Activated T-helper 1 cell treated with anti-CD3 and anti-CD28 coated beads, Interleukin-2, amount 50 U/mL, for 16 hours (primary cell): ENCODE measurements at places on chromosomes 4 and X.

DNA sequence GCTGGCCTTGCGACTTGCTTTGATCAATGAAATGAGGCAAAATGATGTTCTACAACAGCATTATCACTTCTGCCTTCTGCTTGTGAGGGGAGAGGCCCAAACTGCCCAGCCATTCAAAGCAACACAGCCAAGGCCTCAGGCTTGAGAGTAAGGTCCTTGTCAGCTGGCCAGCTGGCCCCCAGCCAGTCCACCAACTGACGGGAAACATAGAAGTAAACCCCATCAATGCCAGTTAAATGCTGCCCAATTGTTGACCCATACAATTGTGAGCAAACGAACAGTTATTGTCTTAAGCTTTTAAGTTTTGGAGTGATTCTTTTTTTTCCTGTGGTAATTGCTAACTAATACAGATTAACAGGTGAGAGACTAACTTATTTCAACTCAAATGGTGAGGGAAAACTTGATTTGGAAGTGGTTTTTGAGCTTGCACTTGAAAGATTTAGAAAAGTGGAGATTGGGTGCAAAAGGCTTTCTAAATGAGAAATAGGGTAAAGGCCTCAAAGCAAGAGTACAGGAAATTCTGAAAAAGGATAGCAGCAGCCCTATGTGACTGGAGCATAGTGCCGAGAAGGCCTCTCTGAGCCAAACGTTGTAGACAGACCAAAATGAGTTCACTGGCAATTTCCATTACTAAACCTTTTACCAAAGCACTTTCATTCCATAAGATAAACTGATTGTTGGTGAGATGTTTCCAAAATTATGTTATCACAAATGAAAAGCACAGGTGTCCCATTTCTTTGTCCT, 66.9 kb downstream of the ARHGEF38 start:
- DNase-seq = no peak

DNA sequence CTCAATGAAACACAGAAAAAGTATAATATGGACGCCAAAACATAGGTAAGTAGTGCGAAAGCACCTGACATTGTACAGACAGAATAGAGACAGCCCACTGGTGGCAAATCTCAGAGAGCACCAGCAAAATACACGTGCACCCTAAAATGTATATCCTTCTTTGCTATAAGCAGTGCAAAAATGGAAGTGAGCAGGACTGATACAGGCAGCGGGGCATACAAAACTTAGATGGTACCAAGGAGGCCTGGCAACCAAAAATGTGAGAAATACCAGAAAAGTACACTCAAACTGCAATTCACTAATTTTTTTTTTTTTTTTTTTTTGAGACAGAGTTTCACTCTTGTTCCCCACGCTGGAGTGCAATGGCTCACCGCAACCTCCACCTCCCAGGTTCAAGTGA, 63.9 kb downstream of the EIF4E start:
- no peak for DNase-seq

DNA sequence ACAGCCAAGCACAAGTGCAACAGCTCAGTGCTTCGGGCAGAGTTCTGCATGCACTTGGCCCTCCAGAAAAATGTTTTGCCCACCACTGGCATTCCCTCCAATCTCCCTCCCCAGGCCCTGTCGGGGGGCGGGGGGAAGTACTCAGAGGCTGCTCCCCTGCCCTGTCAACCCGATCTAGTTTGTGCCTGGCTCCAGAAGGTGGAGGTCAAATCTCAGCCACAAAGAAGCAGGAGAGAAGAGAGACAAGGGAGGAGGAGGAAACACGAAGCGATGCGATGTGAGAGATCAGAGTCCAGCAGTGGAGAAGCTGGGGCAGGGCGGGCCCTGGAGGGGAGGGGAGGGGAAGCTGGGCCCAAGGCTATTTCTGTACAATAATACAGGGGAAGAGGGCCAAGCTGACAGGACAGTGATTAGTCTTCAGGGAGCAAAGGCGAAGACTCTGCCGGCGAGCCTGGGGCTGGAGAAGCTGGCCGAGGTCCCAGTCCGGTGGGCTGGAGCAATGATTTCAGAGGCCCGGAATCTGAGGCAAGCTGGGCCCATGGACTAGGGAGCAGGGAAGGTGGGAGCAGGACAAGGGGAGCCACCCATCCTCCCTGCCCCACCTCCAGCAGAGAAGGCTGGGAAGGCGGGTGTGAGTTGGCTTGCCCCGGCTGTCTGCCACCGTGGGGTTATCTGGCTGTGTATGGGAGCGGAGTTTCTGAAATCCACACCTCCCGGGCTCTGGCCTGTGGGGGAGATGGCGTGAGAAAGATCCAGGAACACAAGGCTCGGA, 167.1 kb downstream of the EFNB1 start:
- DNase-seq = no peak

DNA sequence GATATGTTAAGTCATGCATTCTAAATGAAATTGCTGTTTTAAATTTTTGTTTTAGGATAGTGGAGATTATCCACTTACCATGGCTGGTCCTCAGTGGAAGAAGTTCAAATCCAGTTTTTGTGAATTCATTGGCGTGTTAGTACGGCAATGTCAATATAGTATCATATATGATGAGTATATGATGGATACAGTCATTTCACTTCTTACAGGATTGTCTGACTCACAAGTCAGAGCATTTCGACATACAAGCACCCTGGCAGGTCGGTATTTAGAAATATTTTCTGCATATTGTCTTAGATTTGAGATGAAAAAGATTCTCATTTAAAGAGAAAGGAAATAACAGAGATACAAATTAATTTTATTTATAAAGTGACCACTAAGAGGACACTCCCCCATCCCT, 83.6 kb downstream of the STAG2 start:
- DNase-seq = no peak

DNA sequence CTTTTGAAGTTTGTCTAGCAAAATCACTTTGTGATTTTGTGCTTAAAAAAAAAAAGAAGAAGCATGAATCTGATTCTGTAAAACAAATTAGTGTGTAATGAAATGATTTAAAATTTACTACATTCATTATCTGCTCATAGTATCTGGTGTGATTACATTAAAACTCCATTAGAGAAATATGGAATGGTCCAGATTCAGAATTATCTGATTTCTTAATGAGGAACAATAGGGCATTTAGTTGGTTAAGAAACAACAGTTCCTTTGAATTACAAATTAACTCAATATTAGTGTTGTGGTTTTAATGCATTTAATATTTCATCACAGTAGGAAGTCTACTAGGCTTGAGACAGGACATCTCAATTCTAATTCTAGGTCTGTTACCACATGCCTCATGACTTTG, 57.9 kb upstream of the PDHA1 start:
- no peak for DNase-seq

GRCh38 chr4:1211891-1212545, 36.9 kb downstream of the CTBP1 start:
- no peak for DNase-seq

GRCh38 chr4:38170338-38171169, 210.4 kb downstream of the PTTG2 start:
- DNase-seq = no peak

GRCh38 chr4:176319151-176319703, 539 bp upstream of the SPCS3 start:
- no peak for DNase-seq

GRCh38 chr4:177860171-177860570, 417.9 kb upstream of the AGA start:
- DNase-seq = no peak

GRCh38 chr4:182745237-182745636, 171.9 kb downstream of the DCTD start:
- DNase-seq = no peak

DNA sequence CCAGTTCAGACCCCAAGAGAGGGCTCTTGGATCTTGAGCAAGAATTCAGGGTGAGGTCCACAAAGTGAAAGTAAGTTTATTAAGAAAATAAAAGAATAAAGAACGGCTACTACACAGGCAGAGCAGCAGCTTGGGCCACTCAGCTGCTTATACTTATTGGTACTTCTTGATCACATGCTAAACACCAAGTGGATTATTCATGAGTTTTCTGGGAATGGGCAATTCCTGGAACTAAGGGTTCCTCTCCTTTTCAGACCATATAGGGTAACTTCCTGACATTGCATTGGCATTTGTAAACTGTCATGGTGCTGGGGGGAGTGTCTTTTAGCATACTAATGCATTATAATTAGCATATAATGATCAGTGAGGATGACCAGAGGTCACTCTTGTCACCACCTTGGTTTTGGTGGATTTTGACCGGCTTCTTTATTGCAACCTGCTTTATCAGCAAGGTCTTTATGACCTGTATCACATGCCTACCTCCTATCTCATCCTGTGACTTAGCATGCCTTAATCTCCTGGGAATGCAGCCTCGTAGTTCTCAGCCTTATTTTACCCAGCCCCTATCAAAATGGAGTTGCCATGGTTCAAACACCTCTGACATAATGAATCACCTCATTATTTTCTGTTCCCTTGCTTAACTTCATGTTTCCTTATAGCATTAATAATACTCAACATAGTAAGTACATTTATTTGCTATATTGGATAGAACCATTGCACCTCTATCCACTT, 476.3 kb downstream of the DTHD1 start:
- no peak for DNase-seq

DNA sequence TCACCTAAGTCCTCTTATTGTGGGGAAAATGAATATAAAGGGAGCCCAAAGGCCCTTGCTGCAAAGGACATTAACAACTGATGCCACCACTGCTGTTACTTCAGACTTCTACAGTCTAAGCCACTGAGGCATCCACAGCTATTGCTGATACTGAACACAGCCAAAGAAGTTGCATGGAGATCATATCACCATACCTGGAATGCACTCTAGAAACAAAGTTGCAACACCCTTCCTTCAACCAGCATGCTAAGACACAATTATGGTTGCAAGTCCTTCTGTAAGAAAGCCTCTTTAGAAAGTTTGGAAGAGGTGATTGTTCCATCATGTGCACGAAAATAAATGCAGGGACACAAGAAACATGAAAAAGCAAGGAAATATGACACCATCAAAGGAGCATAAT, 105.7 kb upstream of the SH3RF1 start:
- DNase-seq = no peak

DNA sequence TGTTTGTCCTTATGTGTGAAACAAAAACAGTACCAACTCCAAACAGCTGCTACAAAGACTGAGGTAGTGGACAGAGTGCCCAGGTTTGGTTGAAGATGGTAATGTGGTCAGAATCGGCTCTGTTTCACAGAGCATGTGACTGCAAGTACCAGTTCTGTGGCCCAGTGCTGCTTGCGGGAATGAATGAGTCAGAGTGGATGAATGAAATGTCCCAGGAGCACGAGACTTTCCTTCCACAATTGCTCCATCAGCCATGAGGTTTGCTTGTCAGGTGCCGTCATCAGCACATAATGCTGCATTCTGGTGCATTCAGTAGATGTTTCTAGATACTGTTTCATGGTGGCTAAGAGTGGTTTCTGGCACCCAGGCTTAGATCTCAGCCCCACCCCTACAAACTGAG, 84.2 kb downstream of the GPR143 start:
- DNase-seq = no peak

DNA sequence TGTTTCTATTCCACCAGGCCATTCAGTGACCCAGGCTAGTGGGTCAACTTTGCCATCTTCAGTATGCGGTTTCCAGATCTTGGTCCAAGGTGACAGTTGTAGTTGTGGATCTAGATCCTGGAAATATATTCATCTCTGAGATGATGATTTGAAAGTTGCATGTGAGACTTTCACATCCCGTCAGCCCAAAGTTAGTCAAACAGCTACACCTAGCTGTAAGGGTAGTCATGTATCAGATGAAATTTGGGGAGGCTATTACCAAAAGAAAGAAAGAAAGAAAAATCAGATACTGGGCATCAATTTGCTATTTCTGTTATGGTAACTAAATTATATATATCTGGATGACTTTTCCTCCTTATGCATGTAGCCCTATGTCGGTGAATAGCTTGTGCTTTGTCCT, 259.4 kb upstream of the ARX start:
- DNase-seq = no peak

DNA sequence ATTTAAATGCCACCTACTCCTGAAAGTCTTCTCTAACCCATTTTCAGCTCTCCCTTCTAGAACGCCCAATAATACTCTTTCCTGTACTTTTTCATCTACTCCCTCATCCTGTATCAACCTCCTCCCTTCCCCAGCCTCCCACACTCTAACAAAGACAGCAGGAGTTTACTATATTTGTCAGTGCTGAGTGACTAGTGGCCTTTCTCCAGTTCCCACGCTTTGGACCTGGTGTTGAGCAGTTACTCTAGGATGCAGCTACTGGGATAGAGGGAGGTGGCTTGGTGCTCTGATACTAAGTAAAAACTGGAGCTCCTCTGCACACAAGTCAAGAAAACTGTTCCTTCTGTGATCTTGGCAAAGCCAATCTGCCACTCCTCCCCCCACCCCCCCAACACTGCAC, 36.1 kb upstream of the KLHL13 start:
- no peak for DNase-seq

- DNase-seq = no peak
Observed at GRCh38 chrX:70174754-70175153, 2.5 kb upstream of the DGAT2L6 start.

DNA sequence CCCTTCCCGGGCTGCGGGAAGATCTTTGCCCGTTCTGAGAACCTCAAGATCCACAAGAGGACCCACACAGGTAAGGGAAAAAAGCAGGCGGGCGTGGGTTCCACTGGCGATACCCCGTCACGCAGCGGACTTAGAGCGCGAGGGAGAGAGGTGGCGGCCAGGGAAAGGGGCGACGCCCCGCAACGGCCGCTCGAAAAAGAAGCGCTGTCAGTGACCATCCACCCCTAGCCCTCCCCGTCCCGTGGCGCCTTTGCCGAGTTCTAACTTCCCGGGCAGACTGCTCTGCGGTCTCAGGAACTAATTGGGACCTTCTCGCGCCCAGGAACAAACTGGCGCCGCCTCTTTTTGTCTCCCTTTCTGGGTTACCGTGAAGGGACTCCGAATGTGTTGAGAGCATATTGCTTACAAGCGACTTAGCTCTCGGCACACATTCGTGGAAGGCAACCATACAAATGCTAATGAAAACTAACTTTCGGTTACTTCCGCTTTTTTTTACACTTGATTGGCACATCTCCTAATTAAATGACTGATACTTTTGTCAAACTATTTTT, 1.8 kb downstream of the ZIC3 start:
- DNase-seq = no peak

DNA sequence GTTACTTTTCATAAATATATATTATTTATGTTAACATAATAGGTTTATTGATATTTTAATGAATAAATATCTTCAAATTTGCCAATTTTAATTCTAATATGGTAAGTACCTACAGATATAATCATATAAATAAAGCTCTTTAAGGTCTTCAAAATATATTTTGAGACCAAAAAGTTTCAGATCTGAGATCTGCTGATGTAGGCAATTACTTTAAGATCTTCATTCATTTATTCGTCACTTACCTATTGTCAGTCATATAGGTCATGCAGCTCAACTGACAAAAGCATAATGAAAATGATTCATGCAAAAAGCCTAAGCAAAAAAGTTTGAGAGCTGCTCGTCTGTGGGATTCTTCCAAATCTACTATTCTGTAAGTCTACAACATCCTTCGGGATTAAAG, 64.8 kb downstream of the AFAP1 start:
- no peak for DNase-seq

GRCh38 chr4:20773144-20773997, 73.1 kb downstream of the PACRGL start:
- DNase-seq = no peak
